Forelimb muscle (tissue), 1 donor: ENCODE measurements at places on chromosomes 3 and 15. TPM values are rescaled to one million over a fixed set of nuclear protein-coding genes. Genes with fewer than 3 reads are reported as not detected.

Gene RFTN1
- 12.1 TPM for polyA plus RNA-seq

DNA sequence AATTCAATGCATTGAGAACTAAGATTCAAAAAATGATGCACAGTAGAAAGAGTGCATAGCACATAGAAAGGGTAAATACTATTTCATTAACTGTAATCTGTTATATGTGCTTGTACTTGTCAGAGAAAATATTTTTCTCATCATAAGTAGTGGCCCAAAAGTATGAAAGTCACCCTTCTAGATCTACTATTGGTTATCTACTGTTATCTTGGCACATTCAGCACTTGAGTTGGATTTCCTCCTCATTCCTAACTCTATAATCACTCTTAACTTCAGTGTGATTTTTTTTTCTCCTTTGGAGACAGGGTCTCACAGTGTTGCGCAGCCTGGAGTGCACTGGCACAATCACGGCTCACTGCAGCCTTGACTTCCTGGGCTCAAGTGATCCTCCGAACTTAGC lies 194.4 kb downstream of the PCCB start:
- no peak for DNase-seq

Gene DUOXA2
- polyA plus RNA-seq = not detected

DNA sequence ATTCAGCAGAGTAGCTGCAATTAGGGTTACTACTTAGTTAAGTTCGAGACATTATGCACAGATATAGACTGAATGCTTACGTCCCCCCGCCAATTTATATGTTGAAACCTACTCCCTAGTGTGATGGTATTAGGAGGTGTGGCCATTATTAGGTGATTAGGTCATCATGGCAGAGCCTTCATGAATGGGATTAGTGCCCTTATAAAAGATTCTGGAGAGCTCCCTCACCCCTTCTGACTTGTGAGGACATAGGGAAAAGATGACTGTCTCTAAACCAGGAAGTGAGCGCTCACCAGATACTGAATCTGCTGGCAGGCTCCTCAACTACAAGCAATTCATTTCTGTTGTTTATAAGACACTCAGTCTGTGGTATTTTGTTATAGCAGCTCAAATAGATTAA lies 25.6 kb upstream of the TEX9 start:
- DNase-seq = no peak

Gene FBXO40
- polyA plus RNA-seq = 3.4 TPM

Gene GOLGA6B
- polyA plus RNA-seq = 0.75 TPM

DNA sequence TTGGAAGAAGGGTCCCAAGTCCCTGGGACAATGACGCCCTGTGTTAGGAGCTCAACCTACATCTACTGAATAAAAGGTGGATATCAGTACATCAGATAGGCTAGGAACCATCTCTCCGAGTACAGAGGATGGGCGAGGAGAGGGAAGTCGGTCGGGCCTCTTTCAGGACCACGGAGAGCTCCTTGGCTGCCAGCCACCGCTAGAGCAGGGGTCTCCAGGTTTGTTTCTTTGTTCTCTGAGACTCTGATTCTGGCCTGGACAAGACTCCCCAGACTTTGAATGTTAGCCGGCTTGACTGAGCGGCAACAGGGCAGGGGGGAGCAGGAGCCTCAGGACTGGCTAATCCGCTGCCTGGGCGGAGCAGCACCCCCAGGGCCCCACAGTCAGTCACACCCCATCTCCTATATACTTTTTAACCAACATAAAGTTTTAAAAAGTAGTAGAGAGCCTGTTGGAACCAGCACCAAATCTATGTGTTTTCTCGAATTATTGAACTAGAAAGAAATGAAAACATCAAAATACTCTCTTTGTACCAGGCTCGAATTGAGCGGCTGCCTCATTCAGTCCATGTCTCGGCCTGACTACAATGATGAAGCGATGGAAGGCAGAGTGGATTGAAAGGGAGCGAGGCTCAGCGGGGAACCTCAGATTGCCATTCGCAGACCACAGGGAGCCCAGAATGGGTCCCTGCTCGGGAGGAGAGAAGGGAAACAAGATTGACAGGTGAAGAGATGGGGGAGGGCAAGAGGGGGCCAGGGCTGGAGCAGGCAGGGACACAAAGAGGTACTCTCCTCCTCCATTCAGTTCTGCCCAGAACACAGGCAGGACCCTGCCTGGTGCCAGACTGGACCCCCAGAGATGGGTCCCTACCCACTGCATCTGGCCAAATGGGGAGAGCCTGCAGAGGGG lies 131.6 kb downstream of the TPRA1 start:
- DNase-seq = no peak

Gene SPINK8
- polyA plus RNA-seq = not detected

GRCh38 chr3:72169561-72170472 lies 384.9 kb upstream of the PROK2 start:
- no peak for DNase-seq

DNA sequence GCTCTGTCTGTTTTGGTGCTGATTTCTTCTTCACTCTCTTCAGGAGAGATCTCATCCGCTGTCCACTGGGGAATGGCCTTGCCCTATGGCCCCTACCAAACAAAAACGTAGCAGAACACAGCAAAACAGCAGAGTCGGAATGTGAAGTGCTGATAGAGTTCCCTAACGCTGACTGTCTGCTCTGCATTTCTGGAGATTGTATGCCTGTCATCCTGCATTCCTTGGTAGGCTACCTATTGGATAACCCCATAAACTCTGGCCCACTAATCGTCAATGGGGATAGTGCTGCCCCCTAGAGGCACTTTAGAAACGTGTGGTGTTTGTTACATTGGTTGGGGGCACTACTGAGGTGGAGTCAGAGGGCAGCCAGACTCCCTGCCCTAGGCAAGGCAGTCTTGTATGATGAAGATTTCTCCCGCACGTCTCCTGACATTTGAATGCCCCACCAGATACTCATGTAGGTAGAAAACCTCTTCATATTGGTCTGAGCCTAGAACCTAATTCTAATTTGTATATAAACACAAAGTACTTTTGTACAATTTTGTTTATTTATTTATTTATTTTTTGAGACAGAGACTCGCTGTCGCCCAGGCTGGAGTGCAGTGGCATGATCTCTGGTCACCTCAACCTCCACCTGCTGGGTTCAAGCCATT lies 15.6 kb upstream of the MAGEF1 start:
- no peak for DNase-seq

DNA sequence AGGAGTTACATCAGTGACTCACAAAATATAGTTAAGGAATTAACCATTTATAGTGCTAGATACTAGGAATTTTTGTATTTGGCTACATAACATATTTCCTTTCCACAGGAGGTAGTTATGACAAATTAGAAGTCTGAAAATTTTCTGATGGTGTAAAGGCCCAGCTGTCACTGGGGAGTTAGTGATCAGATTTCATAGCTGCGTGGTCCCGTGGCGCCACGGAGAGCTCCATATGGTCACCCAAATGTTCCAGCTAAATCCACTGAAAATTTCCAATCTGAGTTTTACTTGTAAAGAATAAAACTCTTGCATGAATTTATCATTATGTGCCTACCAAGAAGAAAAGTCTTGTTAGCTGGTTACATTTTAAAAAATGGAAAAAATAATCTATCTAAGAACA lies 368.9 kb upstream of the PLSCR5 start:
- no peak for DNase-seq

DNA sequence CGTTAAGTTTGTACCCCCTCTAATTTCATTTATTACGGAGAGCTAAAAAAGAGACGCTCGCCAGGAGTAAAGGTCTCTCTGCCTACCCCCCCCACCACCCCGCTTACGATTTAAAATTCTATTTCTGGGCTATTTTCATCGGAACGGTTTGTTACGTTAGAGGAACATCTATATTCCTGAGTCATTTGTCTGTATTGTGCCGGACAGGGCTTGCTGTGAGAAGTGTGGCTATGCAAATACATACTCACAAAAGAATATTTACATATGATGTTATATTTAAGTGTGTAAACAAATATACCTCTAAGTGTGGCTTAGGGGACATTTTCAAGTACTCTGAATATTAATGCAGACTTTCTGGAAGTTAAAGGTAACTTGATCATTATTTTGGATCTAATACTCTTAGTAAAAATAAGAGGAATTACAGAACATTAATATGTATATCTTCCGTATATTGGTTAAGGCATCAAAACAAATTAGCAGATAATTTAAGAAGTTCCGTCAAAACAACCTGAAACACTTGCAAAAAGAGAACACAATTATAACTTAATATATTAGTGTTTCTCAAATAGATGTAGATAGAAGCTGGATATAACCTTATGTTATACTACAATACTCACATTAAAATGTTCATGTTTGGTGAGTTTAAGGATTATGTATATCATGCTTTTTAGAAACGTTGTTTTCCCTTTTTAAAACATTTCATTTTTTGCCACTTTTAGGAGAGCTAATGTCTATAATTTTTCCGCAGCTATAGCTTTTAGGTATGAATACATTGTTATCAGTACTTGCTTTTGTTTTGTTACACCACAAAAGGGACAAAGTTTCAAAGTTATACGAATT lies 1.6 kb upstream of the SHOX2 start:
- DNase-seq = no peak

- DNase-seq = no peak
These were observed 360.9 kb upstream of the KCNH8 start for GRCh38 chr3:18787441-18787840.

DNA sequence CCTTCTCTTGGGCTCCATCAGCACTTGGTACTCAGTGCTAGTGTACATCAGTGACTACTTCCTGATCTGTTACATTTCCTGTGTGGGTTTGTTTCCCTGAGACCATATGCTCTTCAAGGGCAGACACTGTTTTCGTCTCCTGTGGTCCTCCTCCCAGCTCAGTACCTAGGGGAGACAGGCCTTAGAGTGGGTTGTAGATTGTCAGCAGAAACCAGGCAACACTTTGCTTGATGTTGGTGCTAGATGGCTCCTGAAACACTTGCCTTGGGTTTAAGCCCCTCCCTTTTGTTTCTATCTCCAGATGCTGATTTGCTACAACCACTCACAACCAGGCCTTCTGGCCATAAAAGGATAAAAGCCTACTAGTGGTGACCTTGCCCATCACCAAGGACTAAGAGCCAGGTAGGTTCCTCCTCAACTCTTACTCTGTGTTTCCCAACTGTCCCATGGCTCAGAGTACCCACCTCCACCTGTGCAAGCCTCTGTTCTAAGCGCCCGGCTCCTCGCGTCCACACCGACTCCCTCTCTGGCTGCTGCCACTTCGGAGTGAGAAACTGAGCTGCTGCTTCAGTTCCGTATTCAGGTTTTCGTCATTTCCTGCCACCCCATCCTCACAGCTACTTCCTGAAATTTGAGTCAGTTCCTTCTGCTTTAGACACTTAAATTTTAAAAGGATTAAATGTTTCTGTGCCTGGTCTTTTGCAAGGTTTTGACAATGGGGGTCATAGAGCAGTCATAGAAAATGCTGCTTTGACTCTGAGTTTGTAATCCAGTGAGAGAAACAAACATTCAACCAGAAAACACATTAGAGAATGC lies at the start of gene HCLS1:
Gene HCLS1, minus strand, starts transcription at position 548 of the 816 bp plus-strand sequence. CDS start 2,556 bp downstream, outside the sequence.
- DNase-seq = no peak

- no peak for DNase-seq
These were observed 29.4 kb upstream of the SLITRK3 start for GRCh38 chr3:165225604-165226003.

DNA sequence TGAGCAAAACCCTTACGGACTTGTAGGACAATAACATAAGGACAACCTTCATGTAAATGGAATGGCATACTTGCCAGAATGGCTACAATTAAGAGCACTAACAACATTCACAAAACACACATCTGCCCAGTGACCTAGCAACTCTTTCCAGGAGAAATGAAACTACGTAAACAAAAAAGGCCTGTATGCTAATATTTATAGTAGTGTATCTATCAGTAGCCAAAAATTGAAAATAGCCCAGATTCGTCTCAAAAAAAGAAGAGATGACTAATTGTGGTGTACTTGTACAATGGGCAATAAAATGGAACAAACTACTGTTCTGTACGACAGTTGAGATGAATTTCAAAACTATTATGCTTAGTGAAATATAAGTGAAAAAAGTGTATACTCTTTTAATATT lies 38.4 kb downstream of the CMC1 start:
- no peak for DNase-seq

GRCh38 chr3:171967137-171967783 lies 72.1 kb upstream of the FNDC3B start:
- peak; percentile 73 for DNase-seq

- no peak for DNase-seq
These were observed 595.1 kb upstream of the ARPP21 start for GRCh38 chr3:35044190-35044589.
